ENCODE measurements at places on chromosomes 12 and 14.

DNA sequence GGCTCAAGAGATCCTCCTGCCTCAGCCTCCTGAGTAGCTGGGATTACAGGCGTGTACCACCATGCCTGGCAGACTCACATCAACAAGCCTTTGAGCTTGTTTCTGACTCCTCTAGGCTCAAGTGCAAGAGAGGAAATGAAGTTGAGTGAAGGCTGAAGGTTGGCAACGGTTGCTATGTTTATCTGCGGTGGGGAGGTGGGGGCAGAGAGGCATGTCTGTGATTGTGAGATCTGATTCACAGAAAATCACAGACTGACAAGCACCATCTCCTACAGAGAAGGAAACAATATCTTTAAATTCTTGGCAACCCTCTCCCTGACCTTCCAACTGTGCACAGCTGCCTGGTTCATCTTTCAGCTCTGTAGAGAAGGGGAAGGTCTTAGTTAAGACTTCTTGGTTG, 22.1 kb upstream of the NINJ2 start:
- DNase-seq = peak; percentile 63

DNA sequence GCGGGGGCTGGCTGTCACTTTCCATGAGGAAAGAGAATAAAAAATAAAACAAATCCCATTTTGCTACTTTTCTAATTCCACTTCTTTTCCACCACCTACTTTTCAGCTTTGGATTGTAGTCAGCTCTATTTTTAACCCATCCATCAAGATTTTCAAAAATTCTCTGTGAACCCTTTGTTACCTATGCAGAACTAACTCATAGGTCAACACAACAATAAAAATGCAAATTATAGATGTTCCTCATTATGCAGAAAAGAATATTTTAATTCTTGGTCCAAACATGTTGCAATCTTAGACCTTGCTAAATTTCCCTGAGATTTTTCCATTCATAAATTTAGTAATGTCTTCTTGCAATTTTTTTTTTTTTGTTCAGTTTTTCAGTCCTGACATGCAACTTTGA, 454.5 kb downstream of the ADAMTS20 start:
- no peak for DNase-seq

- DNase-seq = no peak
These were observed 1196.3 kb upstream of the TMEM132C start for GRCh38 chr12:127070515-127071157.

DNA sequence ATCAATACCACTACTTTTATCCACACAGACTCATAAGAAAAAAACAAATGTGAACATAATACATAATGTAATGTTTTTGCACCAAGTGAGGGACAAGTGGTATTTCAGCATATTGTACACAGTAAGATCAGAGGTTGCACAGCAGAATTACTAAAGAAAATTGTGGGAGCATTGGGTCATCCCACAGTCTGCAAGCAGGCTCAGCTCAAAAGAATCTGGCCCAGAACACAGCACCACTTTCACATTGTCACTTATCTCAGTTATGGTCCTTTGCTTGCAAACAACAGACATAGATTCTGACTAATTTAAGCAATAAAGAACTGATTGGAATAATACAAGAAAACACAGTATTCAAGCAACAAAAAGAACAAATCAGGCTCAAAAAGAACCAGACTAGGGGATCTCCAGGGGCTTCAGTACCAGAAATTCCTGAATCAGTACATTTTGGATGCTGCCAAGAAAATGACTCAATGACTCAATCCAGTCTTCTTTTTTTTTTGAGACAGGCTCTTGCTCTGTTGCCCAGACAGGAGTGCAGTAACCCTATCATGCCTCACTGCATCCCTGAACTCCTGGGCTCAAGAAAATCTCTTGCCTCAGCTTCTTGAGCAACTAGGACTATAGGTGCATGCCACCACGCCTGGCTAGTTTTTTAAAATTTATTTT, 42.9 kb upstream of the EEA1 start:
- DNase-seq = no peak

DNA sequence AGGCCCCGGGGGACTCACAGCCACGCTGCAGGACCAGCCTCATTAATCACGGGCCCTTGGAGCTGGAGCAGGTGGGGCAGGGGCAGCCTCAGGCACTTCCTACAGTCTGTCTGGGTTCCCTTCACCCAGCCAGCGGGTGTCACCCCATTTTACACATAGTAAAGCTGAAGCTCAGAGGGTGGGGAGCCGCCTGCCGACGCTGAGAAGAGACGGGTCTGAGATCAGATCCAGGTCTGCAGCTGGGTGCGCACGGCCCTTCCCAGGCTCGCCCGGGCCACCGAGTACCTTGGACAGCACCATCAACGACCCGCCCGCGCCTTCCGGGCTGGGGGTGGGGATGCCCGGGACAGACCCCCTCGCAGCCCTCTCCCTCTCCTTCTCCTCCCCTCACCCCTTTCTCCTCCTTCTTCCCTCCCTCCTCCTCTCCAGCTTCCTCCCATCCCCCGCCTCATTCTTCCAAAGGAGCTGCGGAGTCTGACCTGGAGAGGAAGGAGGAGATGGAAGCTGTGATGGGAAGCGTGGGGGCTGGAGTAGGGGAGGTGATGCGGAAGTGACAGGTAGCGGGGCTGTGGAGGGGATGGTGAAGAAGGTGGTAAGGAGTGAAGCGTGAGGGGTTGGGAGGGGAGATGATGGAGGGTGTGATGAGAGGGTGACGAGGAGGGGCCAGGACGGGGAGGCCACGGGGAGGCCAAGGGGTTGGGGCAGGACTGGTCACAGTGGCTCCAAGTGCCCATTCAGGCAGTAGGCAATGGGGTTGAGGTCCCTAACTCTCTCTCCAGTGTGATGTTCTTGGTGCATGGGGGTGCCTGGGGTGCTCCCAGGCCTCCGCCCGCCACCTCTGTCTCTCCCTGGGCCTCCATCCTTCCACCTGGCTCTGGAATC, 8.8 kb downstream of the DTX1 start:
- no peak for DNase-seq

DNA sequence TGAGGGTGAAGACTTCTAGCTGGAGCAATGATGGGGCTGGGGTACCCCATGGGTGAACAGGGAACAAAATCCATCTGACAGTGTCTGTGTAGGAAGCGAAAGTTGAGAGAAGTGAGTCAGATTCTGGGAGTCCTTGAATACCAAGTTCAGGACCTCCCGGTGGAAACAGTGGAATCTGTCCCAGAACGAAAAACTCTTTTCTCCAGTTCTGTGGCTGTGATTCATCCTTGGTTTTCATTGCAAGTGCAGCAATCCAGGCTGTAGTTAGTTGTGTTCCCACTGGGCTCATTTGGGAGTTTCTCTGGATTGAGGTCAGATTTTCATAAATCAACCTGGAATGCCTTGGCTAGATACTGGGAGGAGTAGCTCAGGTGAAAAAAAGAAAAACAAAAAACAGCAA, 120.7 kb downstream of the C12orf75 start:
- no peak for DNase-seq

GRCh38 chr12:25368557-25368956, 117.8 kb upstream of the KRAS start:
- no peak for DNase-seq

GRCh38 chr12:77294016-77294415, 228.6 kb upstream of the E2F7 start:
- DNase-seq = no peak

DNA sequence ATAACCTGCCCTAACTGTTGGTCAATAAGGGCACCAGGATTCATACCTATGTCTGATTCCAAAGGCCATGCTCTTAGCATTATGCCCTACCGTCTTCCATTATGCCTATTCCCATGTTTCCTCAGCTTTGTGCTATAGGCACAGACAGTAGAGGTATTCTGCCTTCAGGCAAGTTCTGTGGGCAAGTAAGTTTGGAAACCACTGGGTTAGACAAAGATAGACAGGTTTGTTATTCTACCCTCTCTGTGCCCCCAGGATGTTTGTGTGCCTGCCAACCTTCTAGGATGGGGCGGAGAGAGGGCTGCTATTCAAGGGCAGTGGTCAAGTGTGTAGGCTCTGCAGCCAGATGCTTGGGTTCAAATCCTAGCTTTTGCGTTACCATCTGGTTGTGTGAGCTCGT, 4.6 kb downstream of the RAPGEF3 start:
- no peak for DNase-seq

DNA sequence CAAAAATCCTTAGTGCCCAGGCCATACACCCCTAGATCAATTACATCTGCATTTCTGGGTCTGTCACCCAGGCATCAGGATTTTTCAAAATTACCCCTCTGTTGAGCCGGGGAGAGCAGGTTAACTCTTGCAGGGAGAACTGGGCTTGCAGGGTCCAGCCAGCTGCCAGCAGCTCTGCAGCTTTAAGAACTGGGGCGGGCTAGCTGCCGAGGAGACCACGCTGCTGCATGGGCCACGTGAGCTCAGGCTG, at the start of gene DGLUCY:
DGLUCY (plus strand) TSS at position 245 of the 250 bp plus-strand sequence. CDS start 46,222 bp downstream, outside the sequence.
- peak; percentile 67 for DNase-seq

DNA sequence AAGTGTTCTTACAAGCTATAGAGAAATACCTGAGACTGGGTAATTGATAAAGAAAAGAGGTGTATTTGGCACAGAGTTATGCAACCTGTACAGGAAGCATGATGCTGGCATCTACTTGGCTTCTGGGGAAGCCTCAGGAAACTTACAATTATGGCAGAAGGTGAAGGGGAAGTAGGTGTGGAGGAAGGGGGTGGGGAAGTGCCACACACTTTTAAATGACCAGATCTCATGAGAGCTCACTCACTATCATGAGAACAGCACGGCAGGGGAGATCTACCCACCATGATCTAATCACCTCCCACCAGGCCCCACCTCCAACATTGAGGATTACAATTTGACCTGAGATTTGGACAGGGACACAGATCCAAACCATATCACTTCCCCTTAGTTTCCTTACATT, 32.8 kb downstream of the TSHR start:
- DNase-seq = no peak

- DNase-seq = no peak
These were observed 9.6 kb downstream of the METTL3 start for GRCh38 chr14:21501568-21501967.

GRCh38 chr12:75444429-75445136, 36.0 kb upstream of the GLIPR1 start:
- DNase-seq = no peak

DNA sequence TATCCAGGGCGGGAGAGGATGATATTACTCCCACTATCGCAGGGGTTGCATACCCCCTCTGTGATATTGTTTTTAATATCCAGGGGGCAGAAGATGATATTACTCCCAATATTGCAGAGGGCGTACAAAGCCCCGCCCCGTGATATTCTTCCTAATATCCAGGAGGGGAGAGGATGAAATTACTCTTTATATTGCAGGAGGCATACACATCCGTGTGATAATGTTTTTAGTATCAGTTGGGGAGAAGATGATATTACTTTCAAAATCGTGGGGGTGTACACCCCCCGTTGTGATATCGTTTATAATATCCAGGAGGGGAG, 52.9 kb upstream of the OXA1L start:
- DNase-seq = no peak

GRCh38 chr12:131380220-131380964, 330.5 kb upstream of the SFSWAP start:
- no peak for DNase-seq

GRCh38 chr12:119505001-119505400, 88.6 kb upstream of the TMEM233 start:
- DNase-seq = no peak

DNA sequence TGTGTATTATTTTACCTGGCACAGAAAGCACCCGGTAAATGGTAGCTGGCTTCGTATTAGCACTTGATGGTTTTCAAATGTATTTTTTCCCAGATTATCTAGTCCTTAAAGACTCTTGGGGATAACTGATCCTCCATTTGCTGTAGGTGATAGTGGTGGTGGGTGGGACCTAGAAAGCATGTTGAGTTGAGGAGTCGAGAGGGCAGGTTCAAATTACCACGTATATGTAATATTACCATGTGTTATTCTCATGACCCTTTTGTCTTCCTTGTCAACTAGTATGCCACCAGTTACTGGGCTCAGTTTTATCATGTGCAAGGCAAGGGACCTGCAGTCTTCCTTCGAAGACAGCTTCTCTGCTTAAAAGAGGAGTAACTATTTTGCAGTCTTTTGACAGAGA, 1.8 kb downstream of the GLRX5 start:
- no peak for DNase-seq

DNA sequence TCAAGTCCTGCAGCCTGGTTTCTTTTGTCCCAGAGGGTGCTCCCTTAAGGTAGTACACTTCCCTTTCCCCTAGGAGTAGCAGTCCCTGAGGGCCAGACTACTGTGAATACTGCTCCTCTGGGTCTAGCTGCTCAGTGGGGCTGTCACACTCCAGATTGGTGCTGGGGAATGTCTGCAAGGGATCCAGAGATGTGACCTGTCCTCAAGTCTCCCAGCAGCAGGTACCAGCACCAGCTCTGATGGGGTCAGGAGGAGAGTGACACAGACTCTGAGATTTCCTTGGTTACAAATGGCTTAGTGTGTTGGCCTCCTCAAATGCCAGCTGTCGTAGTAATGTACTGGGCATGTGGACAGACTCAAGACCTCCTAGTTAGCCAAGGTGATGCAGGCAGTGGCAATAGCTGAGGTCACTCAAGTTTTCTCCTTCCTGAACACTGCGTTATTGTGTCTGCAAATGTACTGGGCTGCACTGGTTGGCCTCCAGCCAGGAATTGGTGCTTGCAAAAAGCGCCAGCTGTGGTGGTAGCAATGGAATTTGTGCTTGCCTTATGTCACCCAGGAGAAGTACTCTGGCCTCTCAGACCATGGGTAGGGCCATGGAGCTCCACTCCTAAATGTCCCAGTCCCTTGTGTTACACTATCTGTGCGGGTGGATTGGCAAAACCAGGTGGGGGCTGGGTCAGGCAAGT, 36.4 kb upstream of the AEBP2 start:
- no peak for DNase-seq

- DNase-seq = no peak
These were observed 125.0 kb upstream of the ETV6 start for GRCh38 chr12:11524446-11524845.

DNA sequence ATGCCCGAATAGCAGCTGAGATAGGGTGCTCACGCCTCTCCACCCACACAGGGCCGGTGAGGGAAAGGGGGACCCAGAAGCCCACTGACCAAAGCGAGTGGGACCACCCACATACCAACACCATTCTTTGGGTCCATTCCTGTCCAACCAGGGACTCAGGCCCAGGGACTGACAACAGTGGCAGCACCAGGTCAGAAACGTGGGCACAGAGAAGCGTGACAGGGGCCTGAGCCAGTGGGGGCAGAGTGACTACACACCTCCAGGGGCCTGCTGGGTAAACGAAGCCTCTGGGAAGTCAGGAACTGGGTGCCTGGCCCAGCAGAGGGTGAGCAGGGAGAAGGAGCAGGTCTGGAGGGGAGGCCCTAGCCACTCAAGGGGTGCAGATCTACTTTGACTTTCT, 13.7 kb downstream of the SPRYD3 start:
- no peak for DNase-seq

Measured in stimulated activated CD8-positive, alpha-beta memory T cell treated with anti-CD3 and anti-CD28 coated beads, Interleukin-15, amount 100 ng/mL, for 48 hours (primary cell).